ENCODE measurements at places on chromosomes 1 and 21.

- no peak for DNase-seq
Observed at GRCh38 chr1:44256762-44257554, 43.7 kb downstream of the DMAP1 start.

DNA sequence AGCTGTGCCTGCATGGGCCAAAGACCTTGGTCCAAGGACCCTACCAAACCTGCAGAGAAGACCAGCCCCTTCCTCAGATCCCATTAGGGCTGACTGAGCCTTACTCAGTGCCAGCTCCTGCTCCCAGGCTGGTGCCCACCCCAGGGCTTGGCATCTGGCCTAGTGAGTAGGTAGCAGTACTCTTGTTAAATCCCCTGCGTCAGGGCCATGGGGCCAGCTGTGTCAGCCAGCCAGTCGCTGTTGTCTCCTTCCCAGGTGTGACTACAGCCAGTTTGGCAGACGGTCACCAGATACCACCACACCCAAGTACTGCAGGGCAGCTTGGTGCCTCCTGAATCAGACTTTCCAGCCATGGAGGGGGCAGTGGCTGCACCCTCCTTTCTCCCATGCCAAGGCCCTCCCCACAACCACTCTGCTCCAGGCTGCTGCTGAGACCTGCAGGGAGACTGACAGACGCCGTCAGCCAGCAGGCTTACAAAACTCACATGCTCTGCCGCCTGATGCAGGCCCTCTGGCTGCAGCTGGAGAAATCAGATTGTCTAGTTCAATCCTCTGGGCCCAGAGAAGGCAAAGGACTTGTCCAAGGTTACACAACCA is 3.0 kb downstream of the TENT5B start:
- no peak for DNase-seq

- no peak for DNase-seq
Observed at GRCh38 chr1:92749024-92749634, 35.8 kb downstream of the EVI5 start.

GRCh38 chr1:200483491-200484143 is 73.8 kb upstream of the ZNF281 start:
- peak; percentile 2 for DNase-seq

- DNase-seq = no peak
Observed at GRCh38 chr1:221040691-221041285, 161.5 kb downstream of the HLX start.

GRCh38 chr1:55792870-55793269 is 577.7 kb upstream of the USP24 start:
- DNase-seq = no peak

DNA sequence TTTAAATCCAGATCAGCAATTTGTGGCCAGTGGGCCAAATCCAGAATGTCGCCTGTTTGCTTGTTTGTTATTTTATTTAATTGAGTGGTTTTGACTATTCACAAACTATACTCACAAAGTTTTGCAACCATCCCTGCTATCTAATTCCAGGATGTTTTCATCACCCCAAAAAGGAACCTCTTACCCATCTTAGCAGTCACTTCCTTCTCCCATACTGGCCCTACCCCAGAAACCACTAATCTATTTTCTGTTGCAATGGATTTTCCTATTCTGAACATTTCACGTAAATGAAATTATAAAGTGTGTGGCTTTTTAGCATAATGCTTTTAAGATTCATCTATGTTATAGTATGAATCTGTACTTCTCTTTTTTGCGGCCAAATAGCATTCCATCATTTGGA is 41.3 kb downstream of the WDTC1 start:
- DNase-seq = no peak

GRCh38 chr1:83693427-83694126 is 305.4 kb downstream of the TTLL7 start:
- no peak for DNase-seq

DNA sequence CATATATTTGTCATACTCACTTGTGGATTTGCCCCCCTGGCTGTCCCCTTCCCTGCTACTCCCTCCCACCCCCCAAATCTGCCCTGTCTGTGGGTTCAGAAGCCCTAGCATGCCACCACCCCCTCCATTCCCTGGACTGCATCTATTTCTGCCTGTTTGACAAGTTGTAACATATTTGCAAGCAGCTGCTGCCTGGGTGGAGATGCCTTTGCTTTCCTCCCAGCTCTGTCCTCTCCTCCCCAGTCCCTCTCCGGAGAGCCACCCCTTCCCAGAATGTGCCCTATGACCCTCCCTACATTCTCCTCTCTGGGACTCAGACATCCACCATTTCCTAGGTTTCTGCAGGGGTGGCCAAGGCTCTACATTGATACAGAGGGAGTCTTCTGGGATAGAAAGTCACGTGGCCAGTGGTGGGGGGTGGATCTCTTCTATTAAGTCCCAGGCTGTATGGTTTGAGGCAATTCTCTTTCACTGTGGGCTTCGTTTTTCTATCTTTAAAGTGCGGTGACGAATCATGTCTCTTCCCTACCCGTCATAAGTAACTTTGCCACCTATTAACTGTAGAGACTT is 6.0 kb upstream of the MYOG start:
- no peak for DNase-seq

DNA sequence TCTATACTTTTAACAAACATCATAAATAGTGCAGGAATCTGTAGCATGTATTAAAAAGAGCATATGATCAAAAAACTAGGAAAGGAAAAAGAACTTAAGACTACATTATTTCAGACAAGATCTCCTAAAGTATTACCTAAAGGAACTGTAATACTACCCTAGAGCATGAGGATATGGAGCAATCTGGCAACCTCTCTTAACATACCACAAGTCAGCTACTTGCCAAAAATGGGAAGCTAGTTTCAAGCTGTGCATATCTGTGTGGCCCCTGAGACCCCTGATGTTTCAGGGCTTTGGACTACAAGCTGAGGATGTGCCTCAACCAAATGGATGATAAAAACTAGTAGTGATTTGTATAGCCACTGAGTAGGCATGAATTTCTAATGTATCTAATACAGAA is 525.6 kb downstream of the PTBP2 start:
- no peak for DNase-seq

- DNase-seq = no peak
Observed at GRCh38 chr1:82893712-82894470, 1093.2 kb downstream of the ADGRL2 start.

DNA sequence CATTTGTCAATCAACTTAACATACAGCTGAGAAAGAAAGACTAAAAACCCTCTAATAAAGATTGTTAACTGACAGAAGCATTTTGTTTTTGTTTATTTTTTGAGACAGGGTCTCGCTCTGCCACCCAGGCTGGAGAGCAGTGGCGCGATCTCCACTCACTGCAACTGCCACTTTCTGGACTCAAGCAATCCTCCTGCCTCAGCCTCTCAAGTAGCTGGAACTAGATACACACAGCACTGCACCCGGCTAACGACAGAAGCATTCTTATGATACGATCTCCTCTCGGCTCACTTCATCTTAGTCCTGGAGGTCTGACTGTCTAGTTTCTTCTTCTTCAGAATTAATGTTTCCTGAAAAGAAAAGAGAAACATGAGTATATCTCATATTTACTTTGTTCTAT is 23.5 kb downstream of the RSPH1 start:
- no peak for DNase-seq

- peak; percentile 32 for DNase-seq
Observed at GRCh38 chr1:180252638-180253536, 22.8 kb downstream of the LHX4 start.

- DNase-seq = no peak
Observed at GRCh38 chr1:186623551-186623950, 56.7 kb downstream of the PTGS2 start.

DNA sequence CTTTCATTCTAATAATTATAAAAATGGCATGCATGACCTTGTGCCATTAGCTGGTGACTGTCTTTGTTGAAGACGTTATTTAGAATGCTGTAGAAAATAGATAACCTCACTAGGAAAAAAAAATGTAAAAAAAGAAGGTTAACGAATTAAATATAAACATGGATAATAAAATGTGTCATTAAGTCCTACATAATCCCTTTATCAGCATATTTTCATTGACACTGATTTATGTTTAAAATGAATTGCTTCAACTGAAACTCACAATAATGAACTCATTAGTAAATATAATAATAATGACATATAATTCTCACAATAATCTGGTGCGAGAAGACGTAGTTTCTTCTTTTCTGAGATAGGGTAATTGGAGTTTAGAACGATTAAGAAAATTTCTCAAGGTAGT is 4.7 kb downstream of the TMPRSS15 start:
- DNase-seq = no peak

GRCh38 chr1:25702101-25702775 is 85.6 kb downstream of the MAN1C1 start:
- no peak for DNase-seq

DNA sequence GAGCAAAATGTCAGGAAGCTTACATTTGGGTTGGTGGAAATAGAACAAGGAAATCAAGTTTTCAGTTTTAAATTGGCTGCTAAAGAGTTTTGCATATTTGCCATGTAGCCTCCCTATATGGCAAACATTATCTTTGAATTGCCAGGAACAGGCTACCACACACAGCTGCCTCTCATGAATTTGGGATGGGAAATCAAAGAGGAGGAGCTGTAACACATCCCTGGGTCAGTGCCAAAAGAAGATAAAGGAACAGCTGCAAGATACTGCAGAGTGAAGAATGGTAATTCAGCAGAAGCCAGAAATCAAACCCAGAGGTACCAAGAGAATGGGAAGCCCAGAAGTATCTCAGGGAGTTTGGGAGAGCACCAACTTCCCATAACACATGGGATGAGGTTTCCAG is 18.6 kb upstream of the RASAL2 start:
- DNase-seq = no peak

DNA sequence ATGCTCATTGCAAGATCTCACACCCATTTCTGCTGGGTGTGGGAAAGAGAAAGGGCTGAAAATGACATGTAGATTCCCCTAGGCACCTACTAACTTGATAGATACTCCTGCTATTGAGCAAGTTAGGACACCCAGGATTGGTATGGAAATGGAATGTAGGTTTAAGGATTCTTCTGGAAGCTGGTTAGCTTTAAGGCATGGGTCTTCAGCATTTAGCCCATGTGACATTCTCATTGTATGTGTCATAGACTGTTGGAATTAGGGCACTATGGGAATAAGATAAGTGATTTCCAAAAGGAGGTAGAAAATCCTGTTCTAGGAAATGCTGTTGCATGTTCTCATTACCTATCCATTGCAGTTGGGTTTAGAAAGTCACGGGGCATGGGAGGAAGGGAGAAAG is 76.2 kb downstream of the DISC1 start:
- DNase-seq = no peak

DNA sequence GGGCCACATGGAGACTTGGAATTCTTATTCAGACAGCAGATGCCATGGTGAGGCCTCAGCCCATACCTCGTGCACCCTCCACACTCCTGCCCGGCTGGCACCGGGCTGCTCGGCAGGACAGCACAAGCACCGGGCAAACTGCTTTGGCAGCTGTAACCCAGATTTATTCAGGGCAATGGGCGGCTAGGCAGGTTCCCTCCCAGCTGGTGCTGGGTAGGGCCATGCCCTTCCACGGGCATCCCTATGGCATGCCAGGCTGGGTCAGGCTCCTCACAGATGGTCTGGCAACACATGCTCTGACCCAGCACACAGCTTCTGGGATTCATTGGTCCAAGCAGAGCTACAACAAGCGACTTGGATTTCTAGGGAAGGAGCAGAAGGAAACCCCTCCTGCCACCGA is 53.4 kb downstream of the ATP1A1 start:
- DNase-seq = no peak

DNA sequence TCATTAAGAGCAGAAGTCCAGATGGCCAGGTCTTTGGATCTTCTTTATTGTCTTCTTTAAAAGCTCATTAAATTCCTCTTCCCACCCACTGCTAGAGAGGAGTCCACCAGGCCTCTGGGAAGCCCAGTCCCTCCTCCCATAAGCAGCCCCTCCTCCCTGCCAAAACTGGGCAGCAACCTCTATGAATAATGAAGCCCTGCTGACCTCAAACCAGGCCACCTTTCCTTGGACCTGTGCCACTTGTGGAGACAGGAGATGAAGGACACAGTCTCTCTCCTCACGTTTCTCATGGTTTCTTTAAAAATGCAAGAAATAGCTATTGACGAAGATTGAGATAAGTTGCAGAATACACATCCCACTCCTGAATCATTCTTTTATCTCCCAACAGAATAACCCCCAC is 112.8 kb downstream of the EDEM3 start:
- DNase-seq = no peak

GRCh38 chr1:114756009-114756892 is 1.5 kb downstream of the CSDE1 start:
- no peak for DNase-seq

All from stimulated activated CD8-positive, alpha-beta memory T cell treated with anti-CD3 and anti-CD28 coated beads, Interleukin-2, amount 100 ng/mL, for 1 hour (primary cell).